ENCODE measurements at places on chromosomes 3 and 15.

DNA sequence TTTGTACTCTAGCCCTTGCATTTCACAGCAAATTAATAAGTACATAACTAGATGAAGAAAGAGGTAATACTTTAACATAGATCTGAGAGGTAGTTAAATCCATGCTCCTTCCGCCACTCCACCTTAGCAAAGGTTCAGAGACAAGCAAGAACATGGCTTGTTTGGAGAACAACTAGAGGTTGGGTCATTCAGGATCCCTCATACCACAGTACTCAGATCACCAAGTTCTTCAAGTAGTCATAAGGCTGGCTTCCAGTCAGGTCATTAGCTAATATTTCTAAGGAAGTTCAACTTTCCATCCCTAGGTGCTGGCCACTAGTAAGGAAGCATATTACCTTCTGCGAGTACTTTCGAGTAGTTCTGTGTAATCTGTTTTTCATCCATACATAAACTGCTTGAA lies 44.1 kb downstream of the CD200R1 start:
- DNase-seq: no peak

- no peak for DNase-seq
Observed at GRCh38 chr3:30500666-30501399, 105.6 kb upstream of the TGFBR2 start.

DNA sequence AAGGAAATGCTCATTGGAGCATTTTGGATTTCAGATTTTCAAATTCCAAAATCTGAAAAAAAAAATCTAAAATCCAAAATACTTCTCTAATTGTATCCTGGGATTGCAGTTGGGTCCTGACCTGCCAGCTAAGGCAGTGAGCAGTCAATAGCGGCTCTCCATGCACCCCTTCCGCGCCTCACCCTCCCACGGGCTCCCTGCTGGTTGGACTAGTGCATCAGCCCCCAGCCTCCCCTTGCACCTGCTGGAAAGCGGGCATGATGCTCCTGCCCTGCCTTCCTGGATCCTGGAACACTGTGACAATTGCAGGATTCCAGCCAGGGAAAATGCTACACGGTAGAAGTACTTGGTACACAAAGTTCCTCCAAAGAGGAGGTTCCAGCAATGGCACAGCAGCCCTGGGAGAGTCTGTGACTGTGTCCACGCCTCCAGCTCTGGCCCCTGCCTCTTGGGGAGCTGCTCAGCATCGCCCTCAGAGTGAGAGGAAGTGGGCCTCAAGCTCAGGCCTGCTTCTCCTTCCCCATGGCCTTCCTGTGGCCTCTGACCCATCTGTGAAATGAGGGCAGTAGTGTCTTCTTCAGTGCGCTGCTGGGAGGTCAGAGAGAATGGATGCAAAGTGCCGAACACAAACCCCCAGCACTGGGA lies 39.5 kb upstream of the CHRNB4 start:
- DNase-seq: no peak

DNA sequence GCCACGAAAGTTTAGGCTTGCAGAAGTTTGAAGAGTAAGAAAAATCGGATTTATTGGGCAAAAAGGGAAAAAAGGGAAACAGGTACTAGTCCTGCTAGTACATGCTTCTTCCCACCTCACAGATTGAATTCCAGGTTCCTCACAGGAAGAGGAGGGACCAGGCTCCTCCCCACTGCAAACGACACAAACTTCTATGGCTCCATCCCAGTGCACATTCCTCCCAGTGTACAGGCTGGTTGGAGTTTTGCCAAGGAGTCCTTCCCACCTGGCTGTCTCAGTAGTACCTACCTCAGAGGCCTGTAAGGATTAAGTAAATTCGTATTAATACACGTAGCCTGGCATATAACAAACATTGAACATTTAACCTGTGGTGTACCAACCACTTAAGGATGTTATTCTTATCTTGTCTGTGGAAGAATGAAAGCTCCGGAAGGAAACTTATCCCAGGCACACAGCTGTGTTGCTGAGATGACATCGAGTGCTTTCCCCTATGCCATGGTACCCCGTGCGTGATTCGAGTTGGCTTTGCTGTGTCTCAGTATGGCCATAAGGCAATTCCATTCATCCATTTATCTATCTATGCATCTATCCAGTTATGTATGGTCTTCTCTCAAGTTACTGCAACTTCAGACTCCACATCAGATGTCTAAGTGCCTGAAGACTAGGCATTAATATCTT lies 294.3 kb downstream of the LRTM1 start:
- no peak for DNase-seq

DNA sequence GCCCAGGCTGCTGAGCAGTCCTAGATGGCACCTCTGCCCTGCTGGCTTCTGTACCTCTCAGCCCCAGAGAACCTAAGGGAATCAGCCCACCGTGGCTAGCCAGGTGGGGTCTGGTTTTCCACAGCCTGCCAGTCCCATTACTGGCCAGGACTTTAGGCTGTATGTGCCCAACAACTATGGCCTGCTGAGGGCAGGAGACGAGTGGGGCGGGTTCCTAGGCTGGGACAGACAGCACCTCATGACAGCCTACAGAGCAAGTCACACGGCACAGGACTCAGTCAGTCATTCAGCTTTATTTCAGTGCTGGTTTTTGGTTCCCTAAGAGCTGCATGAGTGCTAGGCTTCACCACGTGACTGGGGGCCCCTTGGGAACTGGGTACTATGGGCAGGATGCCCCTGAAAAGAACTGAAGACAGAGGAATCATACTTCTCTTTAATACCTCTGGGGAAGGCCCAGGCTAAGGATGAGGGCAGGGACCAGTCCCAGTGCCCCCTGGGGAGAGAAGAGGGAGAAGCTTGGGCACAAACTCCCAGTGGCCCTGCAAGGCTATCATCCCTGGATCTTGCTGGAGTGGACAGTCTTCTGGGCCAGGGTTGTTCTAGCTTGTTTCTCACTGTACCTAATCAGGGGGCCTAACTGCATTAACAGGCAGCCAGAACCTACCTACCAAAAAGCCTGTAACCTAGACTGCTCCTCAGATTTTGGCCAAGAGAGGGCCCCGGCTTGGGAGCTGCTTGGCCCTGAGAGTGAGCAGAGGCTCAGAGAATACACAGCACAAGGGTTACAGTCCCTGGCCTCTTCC lies 14.8 kb downstream of the CLK3 start:
- no peak for DNase-seq

- DNase-seq: no peak
Observed at GRCh38 chr3:88010810-88011209, 48.0 kb downstream of the CGGBP1 start.

DNA sequence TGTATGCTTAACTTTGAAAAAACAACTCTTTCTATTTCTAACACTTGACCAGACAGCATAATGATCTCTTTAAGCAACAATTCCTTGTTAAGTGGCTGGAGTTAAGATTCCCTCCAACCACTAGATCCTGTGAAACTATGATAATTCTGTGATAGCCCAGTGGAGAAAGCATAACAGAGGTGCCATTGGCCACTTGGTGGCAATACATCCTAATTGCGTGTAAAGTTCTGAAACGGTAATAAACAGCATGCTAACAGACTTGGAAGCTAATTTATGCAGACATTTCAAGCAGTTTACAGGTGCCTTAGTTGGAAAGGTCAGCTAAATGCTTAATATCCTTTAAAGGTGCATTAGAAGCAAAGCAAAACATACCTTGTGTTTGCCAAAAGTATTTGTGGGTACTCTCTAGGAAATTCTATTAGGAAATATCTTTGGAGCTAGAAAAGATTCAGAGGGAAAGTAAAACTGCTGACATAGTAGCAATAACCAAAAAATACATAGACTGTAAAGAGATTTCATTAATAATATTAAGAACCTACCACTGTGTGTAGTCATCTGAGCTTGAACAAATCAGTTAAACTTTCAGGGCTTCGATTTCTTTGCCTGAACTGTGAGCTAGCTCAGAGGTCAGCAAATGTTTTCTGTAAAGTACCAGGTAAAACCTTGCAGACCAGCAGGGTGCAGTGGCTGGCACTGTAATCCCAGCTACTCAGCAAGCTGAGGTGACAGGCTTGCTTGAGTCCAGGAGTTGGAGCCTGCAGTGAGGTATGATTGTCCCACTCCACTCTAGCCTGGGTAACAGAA lies 19.0 kb upstream of the CSTA start:
- no peak for DNase-seq

DNA sequence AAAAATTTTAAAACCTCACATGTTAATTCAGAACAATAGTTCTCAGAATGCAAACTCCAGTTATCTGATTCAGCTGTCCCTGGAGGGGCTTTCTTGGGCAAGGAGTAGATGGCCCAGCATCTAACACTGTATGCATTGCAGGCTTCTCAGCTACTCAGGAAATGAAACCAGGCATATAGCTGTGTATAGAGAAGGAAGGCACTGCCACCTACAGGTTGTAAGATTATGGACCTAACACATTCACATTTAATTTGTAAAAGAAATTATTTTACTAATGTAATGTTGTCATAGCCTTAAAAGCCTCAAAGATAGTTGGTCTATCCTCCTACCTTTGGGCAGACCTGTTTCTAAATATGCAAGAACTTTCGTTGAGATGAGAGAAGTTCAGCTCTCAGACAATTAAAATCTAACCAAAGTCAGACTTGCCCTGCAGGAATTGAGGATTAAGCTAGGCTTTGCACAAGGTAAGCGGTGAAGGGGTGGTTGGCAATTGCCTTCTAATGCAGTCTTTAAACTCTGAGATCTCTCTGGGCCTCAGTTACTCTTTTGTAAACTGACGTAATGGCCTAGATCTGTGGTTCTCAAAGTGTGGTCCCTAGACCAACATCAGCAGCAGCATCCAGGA lies 132.8 kb upstream of the SLC24A5 start:
- DNase-seq: no peak

- DNase-seq: no peak
Observed at GRCh38 chr15:57364282-57365007, 11.9 kb upstream of the CGNL1 start.
